Activated T-helper 2 cell treated with anti-CD3 and anti-CD28 coated beads, Interferon-gamma antibody, Interleukin-2, Interleukin-4, amounts not matched to agents 10 μg/mL and 5 μg/mL and 100 μg/mL, durations not matched to agents 14 hours and 24 hours and 36 hours (primary cell): ENCODE measurements at places on chromosomes 2 and 18. TPM values are rescaled to one million over a fixed set of nuclear protein-coding genes. Genes with fewer than 3 reads are reported as not detected.

GRCh38 chr2:24084386-24085199 is at the start of gene TP53I3:
TP53I3 (minus strand) TSS chr2:24084834; CDS start chr2:24084326, 508 bp downstream.
- no peaks in the 10 kb centered on the region for H3K27me3 ChIP-seq

GRCh38 chr2:242022550-242023290 is 153.2 kb downstream of the RTP5 start:
- no peak overlapping the region for H3K27ac ChIP-seq
- H3K36me3 ChIP-seq: no peaks in the 10 kb centered on the region
- peaks cover 40% of the 10 kb centered on the region for H3K27me3 ChIP-seq
- no peak for DNase-seq

LYPD6 gene
- total RNA-seq: not detected in 2 replicates

- no peak for DNase-seq
- no peaks in the 10 kb centered on the region for H3K36me3 ChIP-seq
- no peaks in the 10 kb centered on the region for H3K4me1 ChIP-seq
- H3K4me3 ChIP-seq: no peak overlapping the region
Measured at GRCh38 chr18:45063246-45064038, 382.8 kb downstream of the SETBP1 start.

MATN3 gene
- not detected in 2 replicates for total RNA-seq

DNA sequence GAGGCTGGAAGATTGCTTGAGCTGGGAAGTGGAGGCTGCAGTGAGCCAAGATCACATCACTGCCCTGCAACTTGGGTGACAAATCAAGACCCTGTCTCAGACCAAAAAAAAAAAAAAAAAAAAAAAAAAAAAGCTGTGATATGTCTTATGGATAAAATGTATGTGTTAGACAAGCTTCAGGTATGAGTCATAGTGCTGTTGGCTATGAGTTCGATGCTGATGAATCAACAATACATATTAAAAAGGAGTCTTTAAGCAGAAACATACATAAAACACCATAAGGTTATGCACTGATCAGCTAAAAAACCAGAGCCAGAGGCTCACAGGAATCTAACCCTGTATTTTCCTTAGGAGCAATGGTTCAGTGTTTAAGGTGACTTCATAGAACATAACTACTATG is 332.3 kb downstream of the NCKAP5 start:
- H3K4me1 ChIP-seq: no peaks in the 10 kb centered on the region
- H3K27me3 ChIP-seq: no peaks in the 10 kb centered on the region
- no peak for DNase-seq
- no peak overlapping the region for H3K27ac ChIP-seq
- H3K4me3 ChIP-seq: no peak overlapping the region

- peaks cover 12% of the 10 kb centered on the region for H3K27me3 ChIP-seq
- peaks cover 6% of the 10 kb centered on the region for H3K36me3 ChIP-seq
Measured at GRCh38 chr18:13136056-13136903, 82.3 kb upstream of the LDLRAD4 start.

- no peak overlapping the region for H3K4me3 ChIP-seq
- H3K27ac ChIP-seq: no peak overlapping the region
- H3K27me3 ChIP-seq: no peaks in the 10 kb centered on the region
- no peaks in the 10 kb centered on the region for H3K4me1 ChIP-seq
- no peak for DNase-seq
- no peaks in the 10 kb centered on the region for H3K36me3 ChIP-seq
Measured at GRCh38 chr18:27606741-27607140, 421.6 kb upstream of the CHST9 start.

- H3K27me3 ChIP-seq: no peaks in the 10 kb centered on the region
- no peaks in the 10 kb centered on the region for H3K36me3 ChIP-seq
- DNase-seq: no peak
- H3K27ac ChIP-seq: no peak overlapping the region
- no peak overlapping the region for H3K4me3 ChIP-seq
Measured at GRCh38 chr18:70663141-70663540, 374.3 kb downstream of the SOCS6 start.

GRCh38 chr18:6210349-6211173 is 204.2 kb downstream of the L3MBTL4 start:
- no peak overlapping the region for H3K27ac ChIP-seq
- no peaks in the 10 kb centered on the region for H3K4me1 ChIP-seq
- no peak for DNase-seq
- H3K36me3 ChIP-seq: no peaks in the 10 kb centered on the region

ATP8B1 gene
- not detected in 2 replicates for total RNA-seq

DNA sequence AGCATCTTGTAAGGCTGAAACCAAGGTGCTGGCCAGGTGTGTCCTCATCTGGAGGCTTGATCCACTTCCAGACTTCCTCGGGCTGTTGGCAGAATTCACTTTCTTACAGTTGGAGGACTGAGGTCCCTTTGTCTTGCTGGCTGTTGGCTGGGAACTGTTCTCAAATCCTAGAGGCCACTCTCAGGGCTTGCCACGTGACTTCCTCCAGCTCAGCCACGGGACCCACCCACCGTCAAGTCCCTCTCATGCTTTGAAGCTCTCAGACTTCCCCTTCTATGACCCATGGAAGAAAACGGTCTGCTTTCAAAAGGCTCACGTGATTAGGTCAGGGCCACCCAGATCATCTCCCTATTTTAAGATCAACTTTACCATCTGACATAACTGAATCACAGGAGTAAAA is 77.1 kb downstream of the SMAD4 start:
- peaks cover 18% of the 10 kb centered on the region for H3K4me1 ChIP-seq
- H3K27me3 ChIP-seq: no peaks in the 10 kb centered on the region
- no peak for DNase-seq
- H3K27ac ChIP-seq: no peak overlapping the region
- H3K36me3 ChIP-seq: no peaks in the 10 kb centered on the region
